Adipocyte (in vitro differentiated cells): ENCODE measurements at places on chromosomes 5 and 9.

- DNase-seq = no peak
Measured at GRCh38 chr5:164636456-164636855, 1131.0 kb downstream of the MAT2B start.

DNA sequence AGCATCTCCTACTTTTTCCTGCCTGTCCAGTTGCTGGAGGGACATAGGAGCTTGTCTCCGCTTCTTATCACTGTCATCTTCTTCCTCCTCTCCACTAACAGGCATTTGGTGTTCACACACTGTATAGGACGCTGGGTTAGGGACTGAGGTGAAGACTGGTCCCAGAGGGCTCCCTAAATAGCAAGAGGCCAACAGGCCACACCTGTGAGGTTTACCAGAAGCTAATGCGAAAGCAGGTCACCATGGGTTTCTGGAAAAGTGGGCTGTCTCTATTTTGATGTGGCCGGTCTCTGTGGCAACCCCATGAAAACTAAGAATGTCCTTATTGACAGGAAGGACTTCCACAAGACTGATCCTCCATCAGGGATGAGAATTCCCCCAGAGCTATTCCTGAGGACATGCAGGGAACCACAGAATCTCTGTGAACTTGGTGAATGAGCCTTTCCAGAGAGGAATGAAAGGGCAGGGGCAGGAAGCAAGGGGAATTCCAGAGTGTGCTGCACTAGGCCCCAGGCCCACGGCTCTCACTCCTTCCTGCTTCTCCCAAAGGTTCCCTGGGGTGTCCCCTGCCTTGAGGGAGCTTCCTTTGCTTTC lies 61.7 kb downstream of the DAP start:
- no peak for DNase-seq

GRCh38 chr9:123169926-123170325 lies 98.5 kb downstream of the STRBP start:
- DNase-seq = no peak

- peak; percentile 49 for DNase-seq
Measured at GRCh38 chr5:140214831-140215230, 39.8 kb downstream of the CYSTM1 start.

DNA sequence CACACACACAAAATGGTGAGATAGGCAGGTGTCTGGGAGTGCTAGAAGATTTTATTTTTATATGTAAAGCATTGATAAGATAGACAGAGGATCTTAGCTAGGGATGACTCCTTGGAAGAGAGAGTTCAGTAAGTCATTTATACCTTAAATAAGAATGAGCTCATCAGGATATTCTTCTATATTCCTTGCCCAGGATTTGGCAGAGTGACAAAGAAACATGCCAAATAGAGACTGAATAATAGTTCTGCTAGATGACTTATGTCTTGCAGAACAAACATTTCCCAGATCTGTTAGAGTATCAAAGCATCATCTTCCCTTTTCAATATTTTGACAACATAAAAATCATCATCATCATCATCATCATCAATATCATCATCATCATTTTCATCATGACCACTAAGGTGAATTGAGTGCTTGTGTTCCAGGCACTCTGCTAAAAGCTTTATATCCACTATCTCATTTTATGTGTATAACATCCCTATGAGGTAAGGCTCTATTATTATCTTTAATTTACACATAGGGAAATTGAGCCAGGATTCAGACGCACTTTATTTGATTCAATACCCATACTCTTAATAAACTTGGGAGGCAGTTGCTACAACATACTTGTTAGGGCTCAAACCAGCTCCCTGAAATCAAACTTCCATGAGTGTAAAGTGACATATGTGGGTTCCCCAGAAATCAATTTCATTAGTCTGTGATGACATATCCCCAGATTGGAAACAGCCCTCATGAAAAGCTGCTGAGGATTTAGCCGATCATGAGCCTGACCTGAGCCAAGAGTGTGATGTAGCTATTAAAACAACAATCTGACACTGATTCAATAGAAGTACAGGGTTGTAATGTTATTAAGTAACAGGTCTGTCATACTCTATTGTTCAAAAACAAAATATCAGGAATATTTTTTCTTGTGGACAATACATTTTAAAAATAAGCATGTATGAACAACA lies 176.3 kb upstream of the SEMA6A start:
- DNase-seq = no peak

GRCh38 chr5:79561525-79561893 lies 47.6 kb upstream of the HOMER1 start:
- no peak for DNase-seq

DNA sequence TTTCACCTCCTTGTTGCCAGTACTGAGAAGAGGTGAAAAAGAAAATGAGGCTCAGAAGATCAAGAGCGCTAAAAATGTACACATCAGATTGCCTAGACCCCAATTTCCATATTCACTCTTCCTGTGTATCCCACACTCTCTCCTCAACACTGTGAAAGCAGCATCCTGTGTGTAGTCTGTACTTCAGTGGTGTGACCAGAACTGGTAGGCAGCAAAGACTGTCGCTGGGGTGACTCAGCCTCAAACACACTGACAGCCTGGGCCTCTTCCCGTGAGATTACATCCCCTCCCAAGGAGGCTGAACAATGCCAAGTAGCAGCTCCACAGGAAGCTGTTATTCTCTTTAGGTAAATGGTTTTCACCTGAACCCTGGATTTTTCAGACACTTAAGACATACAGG lies 135.5 kb downstream of the CCDC192 start:
- DNase-seq = no peak

GRCh38 chr5:105806596-105806995 lies 1864.1 kb downstream of the EFNA5 start:
- DNase-seq = peak; percentile 49
